Activated T-cell treated with anti-CD3 and anti-CD28 coated beads, Interleukin-2, amount 50 U/mL, for 24 hours (primary cell): ENCODE measurements at places on chromosomes 16 and 17.
A peak's percentile ranks its signal among the peaks of the same experiment; 100 is the strongest.

- DNase-seq = no peak
These were observed 3.3 kb downstream of the RND2 start for GRCh38 chr17:43028221-43028861.

DNA sequence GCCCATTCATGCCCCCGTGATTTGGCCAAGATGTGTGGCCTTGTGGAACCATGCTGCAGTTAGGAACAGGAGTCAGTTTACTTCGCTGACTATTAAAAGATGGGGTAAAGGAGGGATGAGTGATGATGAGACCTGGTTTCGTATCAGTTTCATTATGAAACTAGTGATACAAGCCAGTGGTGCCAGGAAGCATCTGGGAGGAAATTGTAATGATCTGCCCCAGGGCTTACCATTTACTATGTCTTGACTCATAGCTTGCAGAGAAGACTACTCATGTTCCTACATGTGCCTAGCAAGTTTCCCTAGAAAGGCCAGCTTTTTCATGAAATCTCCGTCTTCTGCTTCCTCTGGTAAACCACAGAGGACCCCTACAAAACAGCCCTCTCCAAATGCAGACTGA lies 23.2 kb downstream of the CDH3 start:
- peak; percentile 42 for DNase-seq

- DNase-seq = no peak
These were observed 99.9 kb upstream of the CCL2 start for GRCh38 chr17:34154961-34155730.

- no peak for DNase-seq
These were observed 114.9 kb downstream of the CDYL2 start for GRCh38 chr16:80689487-80689886.

DNA sequence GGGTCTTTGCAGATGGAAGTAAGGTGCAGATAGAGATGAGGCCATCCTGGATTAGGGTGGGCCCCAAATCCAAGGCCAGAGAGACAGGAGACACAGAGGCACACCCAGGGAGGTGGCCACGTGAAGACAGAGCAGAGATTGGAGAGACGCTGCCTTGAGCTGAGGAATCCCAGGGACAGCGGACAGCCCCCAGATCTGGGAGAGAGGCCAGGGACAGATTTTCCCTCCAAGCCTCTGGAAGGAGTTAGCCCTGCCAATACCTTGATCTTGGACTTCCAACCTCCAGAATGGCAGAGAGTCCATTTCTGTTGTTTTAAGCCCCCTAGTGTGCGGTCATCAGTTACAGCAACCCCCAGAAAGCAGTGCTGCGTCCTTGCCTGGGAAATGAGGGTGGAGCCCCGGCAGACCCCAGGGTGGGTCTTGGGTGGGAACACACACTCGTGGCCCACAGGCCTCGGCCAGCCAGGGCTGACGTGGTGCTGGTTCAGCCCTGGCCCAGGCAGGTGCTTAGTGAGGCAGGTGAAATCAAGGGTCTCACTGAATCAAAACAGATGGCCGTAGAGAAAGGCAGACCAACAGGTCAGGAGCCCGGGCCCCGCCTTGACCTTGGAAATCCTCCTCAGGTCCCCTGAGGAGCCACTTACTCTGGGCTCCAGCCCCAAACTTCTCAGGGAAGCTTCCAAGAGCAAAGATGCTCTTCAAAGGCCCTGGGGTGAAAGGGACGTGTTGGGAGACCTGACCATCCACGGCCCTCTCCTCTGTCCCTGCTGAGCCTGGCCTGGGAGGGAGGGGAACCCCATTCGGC lies 169.3 kb downstream of the RBFOX3 start:
- DNase-seq = no peak

GRCh38 chr16:70437017-70437581 lies 1.8 kb downstream of the ST3GAL2 start:
- no peak for DNase-seq

DNA sequence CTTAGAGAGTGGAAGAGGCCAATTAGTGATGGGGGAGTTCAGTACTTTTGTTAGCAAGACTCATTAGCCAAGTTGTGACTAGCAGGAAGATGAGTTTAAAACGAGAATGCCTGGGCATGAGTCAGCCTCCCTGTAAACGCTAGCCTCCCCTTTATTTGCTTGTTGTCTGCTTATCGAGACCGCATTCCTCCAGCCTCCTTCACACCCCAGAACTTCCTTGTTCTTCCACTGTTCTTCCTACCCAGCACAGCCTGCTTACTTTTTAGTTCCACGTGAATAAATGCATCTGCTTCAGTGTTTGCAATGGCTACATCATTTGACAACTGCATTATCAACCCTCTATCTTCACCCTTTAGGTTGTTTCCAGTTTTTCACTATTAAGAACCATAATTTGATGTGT lies 20.2 kb upstream of the OR3A1 start:
- no peak for DNase-seq

GRCh38 chr16:424033-424622 lies 1.3 kb upstream of the RAB11FIP3 start:
- no peak for DNase-seq

- DNase-seq = no peak
These were observed 74.1 kb upstream of the MON1B start for GRCh38 chr16:77116856-77117255.

DNA sequence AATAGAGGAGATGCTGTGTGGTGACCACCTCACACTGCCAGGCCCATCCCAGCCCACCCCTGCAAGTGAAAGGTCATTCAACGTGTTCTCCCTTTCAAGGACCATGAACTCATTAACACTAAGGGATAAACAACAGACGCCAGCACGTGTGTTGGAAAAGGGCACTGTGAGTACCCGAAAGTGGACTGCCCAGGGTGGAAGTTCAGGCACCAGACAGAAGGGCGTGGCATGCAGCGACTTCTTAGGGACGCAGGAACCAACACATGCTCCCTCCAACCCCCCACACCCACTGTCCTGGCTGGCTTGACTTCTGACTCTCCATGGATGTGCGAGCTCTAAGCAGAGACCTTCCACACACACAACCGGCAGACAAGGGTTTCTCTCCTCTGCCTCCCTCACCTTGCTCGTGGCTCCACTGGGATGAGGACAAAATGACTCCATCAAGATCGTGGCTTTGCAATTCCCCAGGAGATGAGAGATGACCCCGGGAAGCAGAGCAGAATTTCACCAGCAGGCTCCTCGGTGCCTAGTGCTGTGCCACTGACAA lies 11.0 kb downstream of the UBALD1 start:
- DNase-seq = no peak

- no peak for DNase-seq
These were observed 15.1 kb upstream of the CD300LD start for GRCh38 chr17:74607221-74607620.

DNA sequence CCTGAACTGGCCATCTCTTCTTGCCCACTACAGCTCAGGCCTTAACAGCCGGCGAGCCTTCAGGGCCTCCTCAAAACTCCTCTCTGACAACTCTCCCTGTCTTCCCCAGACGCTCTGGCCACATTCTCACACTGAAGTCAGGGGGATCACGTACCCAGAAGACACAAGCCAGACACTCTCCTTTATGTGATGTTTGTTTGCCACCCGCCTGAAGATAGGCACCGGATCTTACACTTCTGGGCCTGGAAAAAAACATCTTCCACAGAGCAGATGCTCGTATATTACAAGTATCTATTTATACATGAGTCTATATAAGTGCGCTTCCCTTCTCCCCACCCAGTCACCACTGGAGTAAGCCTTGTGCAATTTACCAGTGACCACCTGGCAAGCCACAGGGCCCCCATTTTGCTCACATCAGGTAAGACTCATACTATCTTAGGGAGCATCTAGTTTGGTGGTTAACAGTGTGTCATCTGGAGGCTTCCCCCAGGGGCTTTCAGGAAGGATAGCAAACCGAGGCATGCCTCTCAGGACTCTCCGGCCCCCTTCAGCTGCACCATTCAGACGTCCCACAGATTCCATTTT lies 349.4 kb downstream of the SOX9 start:
- no peak for DNase-seq

DNA sequence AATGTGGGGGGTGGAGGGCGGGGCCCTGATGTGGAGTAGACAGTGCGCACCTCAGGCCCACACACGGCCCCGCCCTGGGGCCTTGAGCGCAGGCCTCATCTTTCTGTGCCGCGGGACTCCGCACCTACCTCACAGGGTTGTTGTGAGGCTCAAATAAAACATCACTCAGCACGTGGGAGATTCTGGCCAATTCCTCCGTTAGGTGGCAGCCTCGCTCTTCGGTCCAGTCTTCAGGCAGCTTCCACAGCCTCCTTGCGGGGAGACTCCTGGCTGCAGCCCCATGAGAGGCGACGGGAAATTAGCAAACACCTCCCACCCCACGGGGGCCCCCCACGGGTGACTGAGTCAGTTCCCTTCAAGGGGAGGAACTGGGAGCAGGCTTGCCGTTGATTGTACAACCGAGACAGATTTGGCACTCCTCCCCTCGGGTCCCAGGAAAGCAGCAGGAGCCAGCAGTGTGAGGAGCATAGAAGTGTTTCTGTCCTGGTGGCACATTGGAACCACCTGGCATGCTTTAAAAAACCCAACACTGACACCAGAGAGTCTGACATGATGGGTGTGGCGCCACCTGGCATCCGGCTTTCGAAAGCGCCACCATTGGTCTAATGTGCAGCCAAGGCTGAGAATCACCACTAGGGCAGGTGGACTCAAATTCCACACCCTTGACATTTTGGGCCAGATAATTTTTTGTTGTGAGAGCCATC lies 7.6 kb downstream of the MRM1 start:
- no peak for DNase-seq

DNA sequence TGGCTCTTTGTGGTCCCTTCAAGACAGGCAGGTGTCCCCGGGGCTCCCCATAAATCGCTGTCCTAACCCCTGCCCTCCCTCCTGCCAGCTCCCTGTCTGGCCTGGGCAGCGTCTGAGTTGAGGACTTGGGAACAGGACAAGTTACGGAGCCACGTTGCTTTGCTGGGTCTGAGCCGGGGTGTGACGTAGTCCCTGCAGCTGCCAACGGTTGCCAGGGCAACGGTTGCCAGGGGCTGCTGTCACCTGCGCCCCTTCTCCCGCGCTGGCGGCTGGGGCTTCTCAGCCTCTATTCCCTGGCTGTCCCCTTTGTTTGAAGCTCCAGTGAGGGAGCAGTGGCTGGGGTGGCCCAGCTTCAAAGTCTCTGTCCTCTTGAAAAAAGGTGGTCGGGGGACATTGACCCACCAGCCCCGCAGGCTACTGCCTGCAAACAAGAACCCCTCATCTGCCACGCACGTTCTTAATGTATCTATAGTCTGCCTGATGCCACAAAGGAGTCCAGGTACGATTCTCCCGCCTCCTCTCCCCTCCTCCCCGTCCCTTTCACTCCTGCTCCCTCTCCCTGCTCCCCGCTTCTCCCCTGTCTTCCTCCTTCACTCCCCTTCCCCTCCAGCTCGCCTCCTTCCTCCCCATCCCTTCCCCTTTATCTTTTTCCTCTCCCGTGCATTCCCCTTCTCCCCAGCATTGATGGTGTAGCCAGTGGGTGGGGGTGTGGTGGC lies 10.9 kb downstream of the ADGRG1 start:
- no peak for DNase-seq

- no peak for DNase-seq
These were observed 57.0 kb downstream of the FOXL1 start for GRCh38 chr16:86635176-86635876.

GRCh38 chr16:84635702-84636101 lies 12.6 kb upstream of the KLHL36 start:
- DNase-seq = no peak

DNA sequence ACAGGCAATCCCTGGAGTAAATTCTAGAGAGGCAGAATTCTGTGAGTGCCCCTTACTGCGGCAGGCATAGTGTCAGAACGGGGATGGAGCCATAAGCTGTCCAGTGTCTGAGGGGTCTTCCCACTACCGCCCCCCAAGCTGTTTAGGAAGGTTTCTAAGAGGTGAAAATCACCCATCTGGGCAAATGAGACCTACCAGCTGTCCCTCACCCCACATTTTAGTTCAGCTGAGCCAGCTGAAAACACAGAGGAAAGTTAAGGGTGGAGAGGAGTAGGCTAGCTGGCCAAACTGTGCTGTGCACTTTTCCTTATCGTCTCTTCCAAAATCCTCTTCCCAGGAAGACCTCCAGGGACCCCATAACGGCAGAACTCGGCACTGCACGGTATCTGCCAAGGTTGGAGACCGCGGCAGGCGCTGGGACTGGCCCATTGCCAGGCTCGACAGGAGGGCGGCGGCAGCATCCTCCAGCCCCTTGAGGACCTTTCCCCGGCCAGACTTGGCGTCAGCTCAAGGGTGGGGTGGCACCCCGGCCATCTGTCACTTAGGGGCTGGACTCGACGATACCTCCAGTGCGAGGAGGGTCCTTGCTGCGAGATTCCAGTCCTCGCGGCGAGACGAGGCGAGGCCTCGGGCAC lies 955 bp downstream of the ACLY start:
- DNase-seq = peak; percentile 65

- no peak for DNase-seq
These were observed 202.0 kb upstream of the CPHXL start for GRCh38 chr16:75928295-75928694.

DNA sequence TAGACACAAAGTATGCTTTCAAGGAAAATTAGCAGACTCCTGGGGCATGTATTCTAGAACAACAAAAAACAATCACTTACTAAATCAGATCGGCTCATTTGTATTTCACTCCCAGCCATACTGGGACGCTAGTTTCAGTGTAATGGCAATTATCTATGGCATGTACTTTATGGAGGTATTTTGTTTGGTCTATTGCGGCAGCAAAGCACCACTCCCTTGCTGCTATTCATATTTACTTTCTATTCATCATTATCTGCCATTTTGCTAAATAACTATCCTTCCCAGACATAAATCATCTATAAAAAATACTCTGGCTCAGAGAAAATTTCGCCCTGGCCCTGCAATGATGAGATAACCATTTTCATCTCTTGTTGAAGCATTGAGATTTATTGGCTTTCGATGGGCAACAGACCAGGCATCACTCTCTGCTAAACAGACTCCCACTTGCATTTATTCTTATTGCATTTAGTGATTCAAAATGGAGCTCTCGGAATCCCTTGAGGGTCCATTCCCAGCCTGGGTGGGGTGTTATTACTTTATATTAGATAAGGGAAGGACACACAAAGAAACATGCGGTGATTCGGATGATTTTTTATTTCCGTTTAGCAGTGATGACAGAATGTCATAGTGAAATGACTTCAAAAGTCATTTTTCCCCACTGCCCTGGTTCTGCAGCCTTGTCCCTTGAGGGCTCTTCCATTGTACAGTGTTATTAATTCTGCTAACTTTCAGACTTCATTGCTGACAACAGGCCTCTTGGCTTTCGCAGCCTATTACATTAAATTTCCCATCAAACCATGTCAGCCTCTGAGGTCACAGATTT lies 225.8 kb downstream of the IRX3 start:
- no peak for DNase-seq

DNA sequence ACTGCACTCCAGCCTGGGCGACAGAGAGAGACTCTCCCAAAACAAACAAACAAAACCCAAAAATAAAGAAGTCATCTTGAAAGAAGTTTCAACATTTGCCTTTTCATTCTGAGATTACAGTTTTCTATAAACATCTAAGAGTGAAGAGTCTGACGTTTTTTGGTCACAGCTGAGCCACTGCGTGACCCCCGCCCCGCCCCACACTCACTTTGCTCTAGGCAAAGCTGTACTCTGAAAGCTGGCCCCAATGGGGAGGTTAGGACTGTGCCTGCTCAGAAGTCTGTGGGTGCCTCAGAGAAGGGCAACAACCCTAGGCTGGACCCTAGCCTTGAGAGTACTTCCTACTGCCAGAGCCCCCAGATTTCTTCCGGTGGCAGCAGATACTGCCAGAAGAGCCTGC lies 19.3 kb downstream of the CYB5D2 start:
- DNase-seq = no peak

- no peak for DNase-seq
These were observed 29.6 kb upstream of the MRC2 start for GRCh38 chr17:62597920-62598319.
